DMS153 (cell line): ENCODE measurements at places on chromosomes 2 and 18.

DNA sequence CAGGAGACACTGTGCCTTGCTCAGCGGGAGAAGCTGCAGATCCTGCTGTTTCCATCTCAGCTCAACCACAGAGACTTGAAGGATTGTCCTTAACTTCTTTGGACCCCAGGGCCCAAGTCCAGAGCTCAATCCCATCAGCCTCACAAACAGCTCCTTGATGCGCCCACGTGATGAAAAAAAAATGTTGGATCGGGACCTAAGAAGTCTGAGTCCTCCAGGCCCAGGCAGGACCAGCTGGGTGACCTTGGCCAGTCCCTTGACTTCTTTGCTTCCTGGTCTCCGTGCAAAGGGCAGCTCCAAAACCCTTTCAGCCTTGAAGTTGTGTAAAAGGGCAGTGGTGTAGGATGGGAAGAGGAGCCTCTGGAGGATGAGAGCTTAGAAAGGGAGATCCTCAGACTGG is 175.5 kb downstream of the ZFP36L2 start:
- DNase-seq = no peak

- DNase-seq = no peak
Measured at GRCh38 chr18:3046216-3046808, 33.4 kb upstream of the LPIN2 start.

GRCh38 chr2:31268344-31268743 is 34.4 kb downstream of the EHD3 start:
- DNase-seq = no peak

- no peak for DNase-seq
Measured at GRCh38 chr2:23566241-23567142, 181.5 kb downstream of the KLHL29 start.

DNA sequence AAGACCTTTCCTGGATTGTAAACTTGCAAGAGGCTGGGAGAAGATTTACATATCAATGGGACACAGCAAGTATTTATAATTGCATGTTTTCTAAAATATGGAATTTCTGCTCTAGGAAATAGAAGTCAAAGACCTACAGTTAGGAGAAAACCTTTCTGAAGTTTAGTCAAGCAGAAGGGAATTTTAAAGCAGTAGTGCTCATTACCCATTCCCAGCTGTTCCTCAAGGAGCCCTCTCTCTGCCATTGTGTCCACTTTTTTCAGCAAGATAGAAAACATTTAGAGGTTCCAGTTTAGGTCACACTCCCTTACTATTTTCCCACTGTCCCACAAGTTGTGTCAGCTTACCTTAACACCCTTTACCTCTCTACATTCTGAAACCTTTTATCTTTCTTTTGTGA is 584.0 kb upstream of the CHAC2 start:
- DNase-seq = no peak

- DNase-seq = no peak
Measured at GRCh38 chr2:33033606-33034081, 86.9 kb downstream of the LTBP1 start.

- DNase-seq = no peak
Measured at GRCh38 chr18:48797841-48798255, 152.9 kb downstream of the SMAD7 start.

DNA sequence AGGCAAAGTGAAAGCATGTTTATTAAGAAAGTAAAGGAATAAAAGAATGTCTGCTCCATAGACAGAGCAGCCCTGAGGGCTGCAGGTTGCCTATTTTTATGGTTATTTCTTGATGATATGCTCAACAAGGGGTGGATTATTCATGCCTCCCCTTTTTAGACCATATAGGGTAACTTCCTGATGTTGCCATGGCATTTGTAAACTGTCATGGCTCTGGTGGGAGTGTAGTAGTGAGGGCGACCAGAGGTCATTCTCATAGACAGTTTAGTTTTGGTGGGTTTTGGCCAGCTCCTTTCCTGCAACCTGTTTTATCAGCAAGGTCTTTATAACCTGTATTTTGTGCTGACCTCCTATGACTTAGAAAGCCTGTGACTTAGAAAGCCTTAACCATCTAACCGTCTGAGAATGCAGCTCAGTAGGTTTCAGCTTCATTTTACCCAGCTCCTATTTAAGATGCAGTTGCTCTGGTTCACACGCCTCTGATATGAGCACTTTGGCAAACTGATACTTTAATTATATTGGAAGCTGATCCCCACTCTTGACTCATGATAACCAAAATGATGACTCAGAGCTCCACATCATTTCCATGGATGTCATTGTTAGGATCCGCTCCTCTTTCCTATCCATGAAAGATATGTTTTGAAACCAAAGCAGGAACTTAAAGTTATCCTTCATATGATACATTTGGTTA is 14.5 kb upstream of the ERMN start:
- DNase-seq = no peak

DNA sequence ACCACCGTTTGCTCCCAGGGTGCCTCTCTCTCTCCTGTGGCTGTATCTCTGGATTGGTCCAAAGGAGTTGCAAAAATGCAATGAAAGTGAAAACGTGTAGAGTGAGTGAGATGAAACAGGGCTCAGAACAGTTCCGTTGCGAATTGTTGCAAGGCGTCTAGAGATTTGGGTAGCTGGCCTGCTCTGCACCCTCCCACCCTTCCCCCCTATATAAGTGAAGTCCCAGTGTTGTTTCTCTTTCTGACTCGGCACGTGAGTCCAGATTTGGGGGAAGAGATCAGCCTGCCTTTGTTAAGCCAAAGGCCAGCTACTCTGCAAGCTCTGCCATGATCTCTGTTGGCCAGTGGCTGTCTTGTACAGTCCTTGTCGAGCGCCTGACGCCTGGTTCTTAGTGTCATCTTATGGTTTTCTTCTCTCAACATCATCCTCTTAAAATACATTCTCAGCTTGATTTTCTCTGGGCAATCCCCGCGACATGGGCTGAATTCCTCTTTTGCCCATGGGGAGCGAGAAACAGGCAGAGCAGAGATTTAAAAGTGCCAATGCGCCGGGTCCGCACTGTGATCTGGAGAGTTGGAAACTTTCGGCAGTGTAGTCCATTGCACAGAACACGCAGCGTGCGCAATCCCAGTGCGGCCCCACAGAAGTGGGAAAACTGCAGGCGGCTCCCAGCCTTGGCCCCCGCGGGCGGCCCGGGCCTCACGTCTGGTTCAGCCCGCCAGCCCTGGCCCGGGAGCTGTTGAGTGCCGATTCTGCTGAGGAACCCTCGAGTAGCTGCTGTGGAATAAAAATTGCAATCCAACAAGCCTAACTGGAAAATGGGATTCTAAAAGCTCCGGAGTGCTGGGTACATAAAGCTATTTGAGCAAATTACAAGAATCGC is 9.3 kb downstream of the MEIS1 start:
- DNase-seq = no peak

- peak; percentile 76 for DNase-seq
Measured at GRCh38 chr2:2464094-2464493, 133.0 kb upstream of the MYT1L start.

GRCh38 chr2:178072383-178073301 is at the start of gene PDE11A:
PDE11A (minus strand) TSS chr2:178072777; CDS start chr2:178072437, 340 bp downstream.
- DNase-seq = peak; percentile 89

GRCh38 chr2:74834792-74835755 is 1.1 kb downstream of the HK2 start:
- DNase-seq = no peak

GRCh38 chr2:213104092-213104902 is 47.1 kb downstream of the IKZF2 start:
- no peak for DNase-seq

- DNase-seq = no peak
Measured at GRCh38 chr2:227642656-227643055, 23.9 kb upstream of the SCYGR5 start.

DNA sequence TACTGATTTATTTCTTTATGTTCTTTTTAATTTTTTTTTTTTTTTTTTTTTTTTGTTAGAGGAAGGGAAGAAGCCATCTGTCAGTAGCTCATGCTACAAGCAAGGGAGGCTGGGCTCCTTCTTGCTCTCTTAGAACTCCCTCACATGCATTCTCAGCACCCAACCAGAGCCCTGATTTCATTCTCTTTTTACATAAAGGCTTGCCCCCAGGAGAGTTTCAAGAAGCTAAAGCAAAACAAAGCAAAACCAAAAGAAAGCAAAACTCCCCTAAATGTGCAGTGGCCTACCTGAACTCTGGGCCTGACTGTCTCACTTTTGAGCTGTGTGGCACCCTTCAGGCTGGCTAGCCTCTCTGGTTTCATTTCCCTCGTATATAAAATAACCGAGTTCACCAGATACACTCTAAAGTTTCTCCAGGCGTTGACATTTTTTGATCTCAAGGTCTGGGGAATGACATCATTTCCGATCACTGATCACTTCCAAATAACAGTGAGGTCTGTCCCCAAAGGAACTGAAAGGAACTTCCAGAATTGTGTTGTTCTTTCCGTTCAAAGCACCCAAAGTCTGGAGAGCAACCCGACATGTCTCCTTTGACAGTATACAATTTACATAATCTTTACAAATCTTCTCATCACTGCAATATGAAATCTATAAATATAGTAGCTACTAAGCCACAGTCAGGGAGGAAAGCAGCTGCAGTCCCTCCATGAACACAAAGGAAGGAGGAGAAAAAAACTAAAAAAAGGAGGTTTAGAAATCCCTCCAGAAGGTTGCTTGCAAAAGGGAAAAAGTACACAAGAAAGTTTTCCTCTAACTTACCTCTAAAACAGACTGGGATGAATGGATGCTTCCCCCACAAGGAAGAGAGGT is 145.6 kb upstream of the NCK2 start:
- DNase-seq = no peak

- peak; percentile 76 for DNase-seq
Measured at GRCh38 chr2:154952346-154952980, 254.0 kb downstream of the KCNJ3 start.

DNA sequence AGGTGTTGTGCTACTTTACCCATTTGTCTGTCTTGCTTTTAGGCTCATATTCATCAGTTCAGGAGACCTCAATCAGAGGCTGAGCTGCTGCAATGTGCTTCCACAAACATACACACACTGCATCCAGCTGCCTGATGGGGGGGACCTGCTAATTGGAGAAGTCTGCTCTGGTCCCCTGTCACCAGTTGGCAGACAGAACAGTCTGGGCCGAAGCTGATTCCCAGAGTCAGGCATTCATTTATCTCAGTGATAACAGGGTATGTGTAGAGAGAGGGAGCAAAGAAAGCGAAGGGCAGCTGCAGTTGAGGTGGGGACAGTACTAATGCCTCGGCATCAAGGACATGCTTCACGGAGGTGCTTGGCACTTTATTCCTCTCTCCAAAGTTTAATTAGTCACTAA is 584.3 kb upstream of the PIK3C3 start:
- no peak for DNase-seq

DNA sequence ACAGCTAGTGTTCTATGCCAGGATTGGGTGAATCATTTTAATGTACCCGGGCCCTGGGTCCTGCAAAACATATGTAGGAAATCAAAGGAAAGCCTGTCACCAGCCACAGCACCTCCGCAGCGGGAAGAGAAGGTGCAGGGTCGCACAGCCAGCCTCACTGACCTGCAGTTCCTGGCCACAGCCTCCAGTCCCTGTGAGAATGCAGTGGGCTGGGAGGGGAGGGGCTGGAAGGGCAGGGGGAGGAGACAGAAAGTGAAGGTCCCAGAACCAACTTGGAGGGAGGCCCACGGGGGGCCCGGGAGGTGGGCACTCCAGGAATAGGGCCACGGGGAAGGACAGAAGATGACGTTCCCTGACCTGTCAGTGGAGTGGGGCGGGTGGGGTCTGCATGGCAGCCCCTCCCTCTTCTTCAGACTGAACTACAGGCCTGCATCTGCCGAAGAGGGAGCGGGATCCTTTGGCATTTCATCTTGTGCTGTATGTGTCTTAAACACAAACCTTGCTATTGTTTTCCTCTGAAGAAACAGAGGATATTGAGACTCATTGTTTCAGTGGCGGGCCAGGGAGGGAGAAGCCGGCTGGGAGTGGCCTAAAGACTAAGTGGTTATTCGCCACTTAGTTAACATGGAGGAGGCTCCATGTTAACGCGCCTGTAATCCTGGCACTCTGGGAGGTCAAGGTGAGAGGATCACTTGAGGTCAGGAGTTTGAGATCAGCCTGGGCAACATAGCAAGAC is 7.5 kb downstream of the MAL start:
- no peak for DNase-seq

DNA sequence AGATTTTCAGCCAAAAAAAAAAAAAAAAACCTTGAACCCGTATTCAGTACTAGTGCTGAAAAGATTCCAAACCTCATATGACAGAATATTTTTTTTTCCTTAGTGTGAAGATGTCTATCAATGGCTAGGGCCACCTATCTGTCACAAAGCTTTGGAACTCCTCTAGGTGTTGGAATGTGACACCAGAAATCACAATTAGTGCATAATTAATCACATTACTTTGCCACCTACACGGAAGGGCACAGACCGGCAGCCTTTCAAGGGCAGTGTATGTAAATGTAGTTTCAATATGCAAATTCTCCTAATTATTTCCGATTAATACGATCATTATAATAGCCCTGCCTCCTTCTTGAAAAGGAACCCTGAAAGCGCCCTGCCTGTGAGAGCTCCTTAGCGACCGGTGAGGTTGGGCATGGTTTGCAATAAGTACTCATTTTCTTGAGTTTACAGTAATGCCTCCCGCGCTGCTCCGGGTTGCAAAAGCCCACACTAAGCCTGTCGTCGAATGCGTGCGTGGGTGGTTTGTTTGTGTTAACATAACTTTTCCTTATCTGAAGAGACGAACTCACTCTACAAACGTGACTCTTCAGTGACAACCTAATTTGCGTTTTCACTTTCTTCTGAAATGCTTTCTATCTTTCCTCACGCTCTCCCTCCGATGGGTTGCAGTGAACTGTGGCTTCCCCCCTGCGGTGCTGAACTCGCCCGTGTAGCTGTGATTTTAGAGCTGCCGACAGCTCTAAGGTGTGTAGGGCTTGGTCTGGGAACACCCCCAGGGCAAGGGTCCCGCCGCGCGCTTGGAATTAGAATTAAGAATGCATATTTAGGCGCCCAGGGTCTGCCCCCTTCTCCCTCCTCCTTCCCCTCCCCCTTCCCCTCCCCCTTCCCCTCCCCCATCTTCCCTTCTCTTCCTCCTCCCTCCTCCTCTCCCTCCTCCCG is 765 bp upstream of the ID2 start:
- DNase-seq = peak; percentile 73

GRCh38 chr2:180146114-180146513 is 139.0 kb upstream of the CWC22 start:
- no peak for DNase-seq

- DNase-seq = no peak
Measured at GRCh38 chr2:11998626-11999378, 252.4 kb downstream of the LPIN1 start.

DNA sequence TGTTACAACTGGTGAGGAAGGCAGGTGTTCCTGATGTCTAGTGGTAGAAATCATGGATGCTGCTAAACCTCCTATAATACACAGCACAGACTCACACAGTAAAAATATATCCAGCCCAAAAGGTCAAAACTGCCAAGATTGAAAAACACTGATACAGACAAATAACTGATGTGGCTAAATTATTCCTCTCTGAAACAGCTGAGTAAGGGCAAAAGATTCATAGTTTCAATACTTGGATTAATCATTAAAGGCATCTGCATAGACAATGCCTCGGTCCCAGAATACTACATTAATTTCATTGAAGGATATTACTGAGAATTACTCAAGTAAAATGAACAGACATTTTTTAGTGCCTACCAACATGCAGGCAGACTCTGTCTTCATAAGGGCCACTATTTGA is 180.7 kb upstream of the CRIM1 start:
- no peak for DNase-seq

- DNase-seq = no peak
Measured at GRCh38 chr2:6917761-6918421, 679 bp downstream of the RNF144A start.
